ENCODE measurements at places on chromosomes 13 and 19.

DNA sequence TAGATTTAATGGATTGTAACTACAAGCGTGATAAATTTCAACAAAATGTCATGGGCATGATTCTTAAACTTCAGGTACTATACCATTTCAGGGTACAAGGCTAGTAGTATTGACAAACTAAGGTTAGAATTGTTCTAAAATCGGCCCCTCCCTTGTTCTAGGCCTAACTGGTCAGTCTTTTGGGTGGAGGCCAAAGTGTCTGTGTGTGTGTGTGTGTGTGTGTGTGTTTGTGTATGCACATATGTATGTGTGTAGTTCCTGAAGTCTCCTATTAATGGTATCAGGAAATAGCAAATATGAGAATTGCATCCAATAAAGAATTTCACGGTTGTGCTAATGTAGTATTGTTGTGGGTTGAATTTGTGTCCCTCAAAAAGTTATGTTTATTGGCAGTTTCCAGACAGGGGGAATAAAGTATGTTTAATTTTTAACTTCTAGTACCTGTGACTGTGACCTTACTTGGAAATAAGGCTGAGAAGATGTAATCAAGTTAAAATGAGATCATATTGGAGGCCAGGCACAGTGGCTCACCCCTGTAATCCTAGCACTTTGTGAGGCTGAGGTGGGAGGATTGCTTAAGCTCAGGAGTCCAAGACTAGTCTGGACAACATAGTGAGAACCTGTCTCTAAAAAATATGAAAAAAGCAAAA lies 119.2 kb downstream of the KLF5 start:
- DNase-seq: no peak

GRCh38 chr13:67841071-67841470 lies 610.9 kb upstream of the PCDH9 start:
- no peak for DNase-seq

- DNase-seq: no peak
These were observed 77.4 kb upstream of the FARP1 start for GRCh38 chr13:98065468-98065867.

GRCh38 chr13:26382366-26382765 lies 128.4 kb downstream of the CDK8 start:
- DNase-seq: no peak

DNA sequence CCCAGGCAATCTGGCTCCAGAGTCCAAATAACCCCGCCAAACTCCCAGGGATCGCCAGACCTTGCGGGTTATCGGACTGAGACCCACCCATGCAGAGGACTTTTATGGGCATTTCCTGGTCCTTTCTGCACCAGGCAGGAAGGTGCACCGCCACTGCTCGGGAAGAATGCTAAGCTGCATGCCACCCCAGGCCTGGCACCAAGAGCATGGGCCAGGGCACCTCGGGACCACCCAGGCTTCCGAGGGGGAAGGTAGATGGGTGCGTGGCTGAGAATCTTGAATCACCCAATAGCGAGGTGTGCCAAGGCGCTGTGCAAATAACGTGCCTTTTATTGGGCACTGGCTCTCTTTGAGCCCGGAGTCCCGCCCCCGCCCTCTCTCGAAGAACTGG lies 422 bp upstream of the ZNF575 start:
- DNase-seq: no peak

All from stimulated activated effector memory CD8-positive, alpha-beta T cell treated with anti-CD3 and anti-CD28 coated beads, Interleukin-12 subunit alpha, Interleukin-12 subunit beta, amount 100 ng/mL, for 72 hours (primary cell).